ENCODE measurements at places on chromosomes 13 and 19.

DNA sequence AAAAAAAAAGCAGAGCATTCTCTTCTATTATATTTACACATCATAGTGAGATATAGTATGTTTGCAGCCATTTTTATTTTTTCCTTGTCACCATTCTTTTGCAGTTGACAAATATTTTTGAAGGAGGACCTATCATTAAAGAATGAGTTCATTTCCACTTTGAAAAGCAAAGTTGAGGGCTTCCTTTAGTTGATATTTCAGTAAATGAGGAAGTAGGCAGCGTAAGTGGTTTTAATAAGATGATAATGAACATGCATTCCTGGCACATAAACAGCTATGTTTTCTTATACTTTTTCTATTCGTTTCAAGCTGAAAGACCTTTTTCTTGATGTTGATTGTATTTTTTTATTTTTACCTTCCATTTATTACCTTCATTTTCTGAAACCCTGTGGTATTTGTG, 66.2 kb downstream of the ZMYM2 start:
- no peak for DNase-seq

GRCh38 chr13:44899967-44900366, 89.3 kb downstream of the NUFIP1 start:
- no peak for DNase-seq

DNA sequence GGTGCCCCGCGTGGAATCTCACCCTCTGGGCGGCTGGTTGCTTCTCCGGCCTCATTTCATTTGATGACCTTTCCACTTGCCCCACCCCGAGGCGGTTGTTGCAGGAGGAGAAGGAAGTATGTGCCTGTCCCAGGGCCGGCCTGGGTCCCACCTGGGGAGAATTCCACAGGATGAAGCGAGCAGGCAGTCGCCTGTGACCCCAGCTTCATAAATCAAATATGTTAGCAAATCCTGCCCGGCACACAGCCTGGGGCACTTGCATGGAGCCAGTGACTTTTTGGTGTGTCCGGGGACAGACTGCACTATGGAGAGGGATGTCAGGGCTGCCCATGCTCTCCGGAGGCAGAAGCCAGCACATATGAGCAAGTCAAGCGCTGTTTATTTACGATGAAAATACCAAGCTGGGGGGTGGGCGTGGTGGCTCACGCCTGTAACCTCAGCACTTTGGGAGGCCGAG, 19.7 kb upstream of the ZBTB7A start:
- DNase-seq = no peak

DNA sequence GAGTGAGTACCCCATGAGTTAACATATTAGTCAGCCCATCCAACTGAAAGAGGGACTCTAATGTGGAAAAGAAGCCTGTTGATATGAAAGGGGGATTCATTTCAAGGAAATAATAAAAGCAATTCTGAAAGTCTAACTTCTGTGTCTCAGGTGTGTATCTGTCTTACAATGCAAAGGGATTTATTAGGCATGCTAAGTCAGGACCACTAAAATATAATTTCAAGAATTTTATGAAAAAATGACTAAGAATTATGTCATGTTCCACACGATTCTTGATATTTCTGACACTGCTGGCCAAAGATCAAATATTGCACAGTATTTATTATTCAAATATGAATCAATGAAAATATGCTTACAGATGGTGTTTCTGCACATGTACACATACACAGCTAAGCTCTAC, 130.8 kb downstream of the KLF12 start:
- no peak for DNase-seq

DNA sequence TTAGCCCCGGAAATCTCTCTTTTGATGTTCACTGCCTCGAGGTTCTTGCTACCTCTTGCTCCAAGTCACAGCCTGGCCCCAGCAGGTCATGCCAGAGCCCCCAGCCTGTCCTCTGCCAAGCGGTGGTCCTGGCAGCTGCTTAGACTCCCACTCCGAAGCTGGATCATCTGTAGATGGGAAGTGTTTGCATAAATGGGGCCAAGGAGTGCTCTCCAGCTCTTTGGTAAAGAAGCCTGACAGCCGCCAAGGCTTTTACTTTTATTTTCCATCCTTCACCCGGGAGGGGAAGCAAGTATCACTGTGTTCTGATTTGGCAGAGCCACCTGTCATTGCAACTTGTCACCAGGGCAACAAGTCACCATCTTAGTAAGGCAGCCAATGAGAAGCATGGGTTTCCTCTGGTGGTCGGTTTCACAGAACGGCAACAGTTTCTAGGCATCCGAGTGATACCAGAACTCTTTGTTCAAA, 10.6 kb upstream of the RETN start:
- peak; percentile 58 for DNase-seq

GRCh38 chr13:77513719-77514335, 21.7 kb upstream of the SCEL start:
- DNase-seq = no peak

GRCh38 chr13:113393563-113394338, 29.8 kb upstream of the GRTP1 start:
- peak; percentile 86 for DNase-seq

DNA sequence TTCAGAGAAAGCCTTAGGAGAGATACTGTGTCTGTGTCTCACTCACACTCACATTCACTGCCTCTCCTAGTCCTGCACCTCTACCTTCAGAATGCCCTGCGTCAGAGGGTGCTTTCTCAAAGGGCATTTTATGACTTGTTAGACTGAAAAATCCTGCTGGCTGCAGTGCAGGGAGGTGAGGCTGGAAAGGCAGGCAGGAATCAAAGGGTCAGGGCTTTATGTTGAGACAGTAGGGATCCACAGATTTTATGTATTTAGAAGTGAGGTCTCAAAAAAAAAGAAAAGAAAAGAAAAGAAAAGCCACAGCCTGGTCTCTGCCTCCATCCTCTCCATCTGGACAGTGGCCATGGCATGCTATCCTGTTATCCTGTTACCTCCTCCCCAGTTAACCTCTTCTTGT, 936.0 kb upstream of the SLC10A2 start:
- DNase-seq = no peak
